ENCODE measurements at places on chromosomes 6 and 20. TPM values are rescaled to one million over a fixed set of nuclear protein-coding genes. Genes with fewer than 3 reads are reported as not detected.

- no peak overlapping the region for H3K27ac ChIP-seq
- H3K36me3 ChIP-seq = no peaks in the 10 kb centered on the region
- peaks cover 8% of the 10 kb centered on the region for H3K4me1 ChIP-seq
- no peaks in the 10 kb centered on the region for H3K27me3 ChIP-seq
- no peak for DNase-seq
- H3K4me3 ChIP-seq = no peak overlapping the region
Observed at GRCh38 chr6:4114123-4114522, 21.3 kb downstream of the ECI2 start.

DNA sequence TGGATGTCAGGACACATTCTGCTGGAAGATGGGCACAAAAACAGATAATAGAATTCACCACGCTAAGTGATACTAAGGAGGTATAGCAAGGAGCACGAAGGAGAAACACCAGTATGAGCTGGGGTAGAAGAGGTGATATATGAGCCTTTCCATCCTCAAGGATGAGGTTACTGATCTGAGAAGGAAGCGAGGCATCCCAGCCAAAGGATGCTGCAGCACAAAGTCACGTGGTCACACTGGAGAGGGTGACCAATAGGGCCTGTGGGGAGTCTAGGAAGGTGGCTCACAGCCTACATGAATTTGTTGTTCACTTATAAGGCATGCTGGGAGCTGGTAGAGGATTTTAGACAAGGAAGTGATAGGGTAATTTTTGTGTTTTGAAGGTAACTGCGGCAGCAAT is 1.4 kb downstream of the GINS1 start:
- no peaks in the 10 kb centered on the region for H3K27me3 ChIP-seq
- H3K27ac ChIP-seq = no peak overlapping the region
- peaks cover 11% of the 10 kb centered on the region for H3K4me1 ChIP-seq
- DNase-seq = no peak
- no peak overlapping the region for H3K4me3 ChIP-seq

DNA sequence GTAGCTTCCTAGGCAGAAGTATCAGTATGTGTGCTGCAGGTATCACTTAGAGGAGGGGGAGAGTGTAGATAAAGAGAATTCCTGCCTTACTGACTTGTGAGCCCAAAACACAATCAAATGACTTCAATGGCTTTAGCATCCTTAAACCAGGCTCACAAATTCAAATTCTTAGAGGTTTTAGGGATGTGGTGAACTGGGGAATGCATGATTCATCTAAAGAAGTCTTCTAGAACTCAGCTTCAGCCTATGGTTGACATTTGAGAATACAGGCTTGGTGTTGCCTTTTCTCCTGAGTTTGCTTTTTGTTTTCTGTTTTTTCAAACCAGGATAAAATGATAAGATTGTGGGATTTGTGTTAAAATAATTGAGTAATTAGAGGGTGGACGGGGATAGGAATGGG is 14.4 kb downstream of the SNRPC start:
- H3K36me3 ChIP-seq = peaks cover 74% of the 10 kb centered on the region
- H3K4me1 ChIP-seq = no peaks in the 10 kb centered on the region
- H3K4me3 ChIP-seq = no peak overlapping the region
- H3K27ac ChIP-seq = no peak overlapping the region
- H3K27me3 ChIP-seq = no peaks in the 10 kb centered on the region
- DNase-seq = no peak

GRCh38 chr6:67722861-67723261 is 912.2 kb upstream of the ADGRB3 start:
- H3K4me3 ChIP-seq = no peak overlapping the region
- H3K4me1 ChIP-seq = no peaks in the 10 kb centered on the region
- H3K36me3 ChIP-seq = no peaks in the 10 kb centered on the region

- no peaks in the 10 kb centered on the region for H3K27me3 ChIP-seq
- H3K4me3 ChIP-seq = no peak overlapping the region
- H3K36me3 ChIP-seq = peaks cover 56% of the 10 kb centered on the region
- H3K4me1 ChIP-seq = peaks cover 19% of the 10 kb centered on the region
Observed at GRCh38 chr6:158633127-158633526, 11.4 kb downstream of the DYNLT1 start.

GRCh38 chr6:28764014-28764723 is 159.6 kb downstream of the TRIM27 start:
- peaks cover 3% of the 10 kb centered on the region for H3K36me3 ChIP-seq
- H3K4me1 ChIP-seq = peaks cover 14% of the 10 kb centered on the region
- no peak for DNase-seq
- H3K4me3 ChIP-seq = no peak overlapping the region
- peaks cover 51% of the 10 kb centered on the region for H3K27me3 ChIP-seq

- H3K4me1 ChIP-seq = no peaks in the 10 kb centered on the region
- no peaks in the 10 kb centered on the region for H3K27me3 ChIP-seq
- no peak overlapping the region for H3K27ac ChIP-seq
- DNase-seq = no peak
- H3K36me3 ChIP-seq = no peaks in the 10 kb centered on the region
Observed at GRCh38 chr6:131755597-131755996, 44.8 kb upstream of the CTAGE9 start.

DNA sequence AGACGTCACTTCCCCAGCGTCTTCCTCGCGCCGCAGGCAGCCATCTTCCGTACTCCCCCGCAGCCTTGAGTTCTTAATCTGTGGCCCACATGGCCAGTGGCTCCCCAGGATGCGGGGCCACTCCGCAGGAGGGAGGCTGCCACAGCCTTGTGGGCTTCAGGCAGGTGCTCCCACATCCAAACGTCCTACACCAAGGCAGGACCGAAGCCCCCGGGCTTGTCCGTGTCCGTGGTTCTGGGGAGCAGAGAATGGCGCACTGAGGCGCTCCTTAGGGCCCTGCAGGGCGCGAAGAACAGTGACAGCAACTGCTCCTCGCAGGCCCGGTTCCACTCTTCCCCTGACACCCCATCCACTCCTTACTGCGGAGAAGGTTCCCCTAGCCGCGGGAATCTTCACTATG is 755.8 kb downstream of the PRIM2 start:
- H3K4me1 ChIP-seq = no peaks in the 10 kb centered on the region
- no peaks in the 10 kb centered on the region for H3K27me3 ChIP-seq
- no peaks in the 10 kb centered on the region for H3K36me3 ChIP-seq
- no peak for DNase-seq
- H3K27ac ChIP-seq = no peak overlapping the region
- H3K4me3 ChIP-seq = no peak overlapping the region

GRCh38 chr6:130282234-130282995 is 59.7 kb upstream of the SAMD3 start:
- H3K36me3 ChIP-seq = no peaks in the 10 kb centered on the region
- H3K27ac ChIP-seq = no peak overlapping the region
- peaks cover 12% of the 10 kb centered on the region for H3K27me3 ChIP-seq
- no peak overlapping the region for H3K4me3 ChIP-seq
- H3K4me1 ChIP-seq = no peaks in the 10 kb centered on the region
- no peak for DNase-seq

DNA sequence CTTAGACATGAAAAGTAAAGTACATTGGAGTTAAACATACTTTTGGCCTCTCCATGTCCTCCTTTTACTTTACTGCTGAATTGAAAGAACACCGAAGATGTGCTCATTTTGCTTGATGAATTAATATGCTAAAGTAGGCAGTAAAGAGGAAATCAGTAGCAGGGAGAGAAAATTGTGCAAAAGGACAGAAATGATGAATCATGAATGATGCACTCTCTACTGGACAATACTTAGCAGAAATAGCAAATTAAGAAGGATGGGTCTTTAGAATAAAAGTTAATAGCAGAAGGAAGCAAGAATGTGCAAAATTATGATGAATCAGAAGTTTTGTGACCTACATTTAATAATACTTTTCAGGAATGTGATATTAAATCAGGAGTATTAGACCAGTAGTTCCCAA is 8.4 kb upstream of the SPINT3 start:
- no peak for DNase-seq
- no peaks in the 10 kb centered on the region for H3K36me3 ChIP-seq
- peaks cover 40% of the 10 kb centered on the region for H3K27me3 ChIP-seq
- no peak overlapping the region for H3K27ac ChIP-seq

DNA sequence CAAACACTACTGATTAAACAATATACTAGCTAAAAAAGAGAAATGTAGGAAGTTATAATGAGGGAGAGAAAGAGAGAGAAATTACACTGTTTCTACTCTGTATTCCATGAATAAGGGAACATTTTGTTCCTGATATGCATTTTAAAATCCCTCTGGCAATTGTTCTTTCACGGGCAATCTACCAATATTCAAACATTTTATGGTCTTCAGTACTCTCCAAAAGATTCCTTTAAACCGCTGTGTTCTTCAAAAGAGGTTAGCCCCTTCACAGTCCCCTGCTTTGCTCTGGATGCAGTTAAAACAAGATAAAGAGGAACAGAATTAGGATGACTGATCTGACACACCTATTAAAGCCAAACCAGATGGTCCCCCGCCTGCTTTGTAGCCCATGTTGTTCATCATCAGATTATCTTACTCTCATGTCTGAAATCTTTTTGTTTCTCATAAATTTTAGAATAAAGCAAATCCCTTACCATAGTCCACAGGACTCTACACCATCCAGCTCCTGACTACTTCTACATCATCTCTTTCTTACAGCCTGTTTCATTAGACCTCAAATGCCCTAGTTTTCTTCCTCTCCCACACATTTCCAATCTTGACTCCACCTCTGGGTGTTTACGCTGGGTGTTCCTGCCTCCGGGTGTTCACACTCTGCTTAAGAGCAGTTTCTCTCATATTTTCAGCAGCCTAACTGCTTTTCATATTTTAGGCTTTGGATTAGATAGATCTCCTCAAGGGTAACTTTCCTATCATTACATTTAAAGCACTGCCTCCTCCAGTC is 399.7 kb downstream of the COL12A1 start:
- no peak overlapping the region for H3K4me3 ChIP-seq
- no peaks in the 10 kb centered on the region for H3K4me1 ChIP-seq
- H3K27me3 ChIP-seq = no peaks in the 10 kb centered on the region
- no peak overlapping the region for H3K27ac ChIP-seq
- H3K36me3 ChIP-seq = no peaks in the 10 kb centered on the region
- DNase-seq = no peak

CTCFL gene
- not detected for total RNA-seq

EPB41L2 gene
- total RNA-seq = 332 TPM

NRN1 gene
- total RNA-seq = not detected

SAMD5 gene
- total RNA-seq = not detected

CDS2 gene
- 25.7 TPM for total RNA-seq

MCHR2 gene
- not detected for total RNA-seq

Measured in Calu3 (cell line).